Chondrocyte (in vitro differentiated cells): ENCODE measurements at places on chromosomes 7 and 10. TPM values are rescaled to one million over a fixed set of nuclear protein-coding genes. Genes with fewer than 3 reads are reported as not detected.

Gene FXYD4
- total RNA-seq, result not detected in 3 replicates

Gene GPRIN2
- total RNA-seq, result 5.4 to 12.3 TPM (median 5.7 TPM) in 3 replicates

Gene SFTPD
- 0.64 to 1.6 TPM (median 0.65 TPM) in 3 replicates for total RNA-seq

DNA sequence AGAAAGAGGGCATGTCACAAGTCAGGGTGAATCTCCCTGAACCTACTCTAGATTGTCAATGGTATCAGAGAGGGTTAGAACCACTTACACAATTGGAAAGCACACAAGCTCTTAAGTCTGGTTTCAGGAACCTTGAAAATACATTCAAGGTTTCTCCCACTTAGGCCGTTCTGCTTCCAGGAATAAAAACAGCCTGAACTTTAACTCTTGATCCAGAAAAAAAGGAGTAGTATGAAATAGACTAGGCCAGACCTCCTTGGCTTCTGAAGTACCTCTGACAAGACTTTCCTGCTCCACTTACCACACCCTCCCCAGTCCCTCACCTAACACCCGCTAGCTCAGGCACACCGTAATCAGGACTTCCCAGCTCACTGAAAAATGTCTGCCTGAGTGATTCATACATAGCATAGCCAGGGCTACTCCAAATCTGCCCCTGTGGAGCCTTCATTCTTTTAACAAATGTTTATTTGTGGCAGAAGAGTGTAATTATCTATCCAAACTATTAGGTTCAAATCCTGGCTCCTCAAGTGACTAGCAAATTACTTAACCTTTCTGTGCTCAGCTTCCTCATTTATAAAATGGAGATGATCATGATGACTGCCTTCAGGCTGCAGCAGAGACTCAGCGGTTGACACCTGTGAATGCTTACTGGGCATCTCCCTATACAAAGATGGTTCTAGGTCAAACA lies 30.3 kb upstream of the IL6 start:
- H3K27me3 ChIP-seq, result no peaks in the 10 kb centered on the region
- no peak overlapping the region for H3K4me3 ChIP-seq
- H3K4me1 ChIP-seq, result peaks cover 13% of the 10 kb centered on the region

DNA sequence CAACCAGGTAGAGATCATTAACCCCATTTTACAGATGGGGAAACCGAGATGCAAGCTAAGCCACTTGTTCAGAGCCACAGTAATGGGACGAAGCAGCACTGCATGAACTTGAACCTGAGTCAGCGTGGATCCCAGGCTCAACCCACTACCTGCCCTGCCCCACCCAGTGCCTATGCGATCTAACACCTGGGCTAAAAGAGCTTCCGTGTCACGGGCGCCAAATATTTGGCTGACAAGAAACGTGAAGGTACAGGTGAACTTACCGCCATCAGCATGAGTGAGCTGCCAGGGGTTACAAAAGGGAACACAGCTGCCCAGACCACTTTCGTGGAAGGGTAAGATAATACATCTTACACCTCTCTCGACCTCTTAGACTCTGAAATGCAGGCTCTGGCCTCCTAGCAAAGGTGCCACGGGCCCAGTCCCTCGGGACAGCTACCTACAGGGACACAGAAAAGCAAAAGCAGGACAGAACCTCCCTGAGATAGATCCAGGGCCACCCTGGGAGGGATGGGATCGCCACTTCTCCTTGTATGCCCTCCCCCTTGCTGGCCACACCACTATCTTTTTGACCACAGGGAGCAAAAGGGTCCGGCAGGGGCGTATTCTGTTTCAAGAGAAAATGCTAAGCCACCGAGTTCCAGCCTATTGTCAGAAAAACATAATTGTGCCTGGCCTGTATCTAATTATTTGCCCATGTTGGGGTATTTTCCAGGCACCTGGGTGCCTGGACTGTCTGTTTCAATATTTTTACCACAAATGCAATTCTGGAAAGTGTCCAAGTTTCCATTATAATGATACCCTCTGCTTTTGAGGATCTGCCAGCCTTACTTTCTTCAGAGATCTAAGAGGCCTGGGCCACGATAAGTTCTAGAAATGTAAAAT lies 6.4 kb downstream of the CHST15 start:
- DNase-seq, result no peak
- H3K27me3 ChIP-seq, result no peaks in the 10 kb centered on the region
- H3K27ac ChIP-seq, result no peak overlapping the region
- peaks cover 68% of the 10 kb centered on the region for H3K4me1 ChIP-seq
- H3K4me3 ChIP-seq, result no peak overlapping the region
- peaks cover 2% of the 10 kb centered on the region for H3K36me3 ChIP-seq

- H3K4me3 ChIP-seq, result no peak overlapping the region
- H3K27me3 ChIP-seq, result no peaks in the 10 kb centered on the region
- peaks cover 4% of the 10 kb centered on the region for H3K4me1 ChIP-seq
- no peak for DNase-seq
Measured at GRCh38 chr7:158321056-158321700, 266.4 kb downstream of the PTPRN2 start.

Gene AGR3
- total RNA-seq, result not detected in 3 replicates

GRCh38 chr7:88217675-88218428 lies 2.0 kb downstream of the SRI start:
- no peak for DNase-seq
- H3K27ac ChIP-seq, result no peak overlapping the region
- H3K4me3 ChIP-seq, result peak overlapping the region; percentile 82
- peaks cover 23% of the 10 kb centered on the region for H3K36me3 ChIP-seq

GRCh38 chr7:20269726-20270125 lies 52.5 kb upstream of the MACC1 start:
- no peaks in the 10 kb centered on the region for H3K27me3 ChIP-seq
- H3K36me3 ChIP-seq, result no peaks in the 10 kb centered on the region
- H3K4me1 ChIP-seq, result peaks cover 19% of the 10 kb centered on the region
- no peak overlapping the region for H3K27ac ChIP-seq
- no peak for DNase-seq

Gene HOXA5
- total RNA-seq, result not detected in 3 replicates

- no peak for DNase-seq
- H3K27ac ChIP-seq, result no peak overlapping the region
- peaks cover 22% of the 10 kb centered on the region for H3K27me3 ChIP-seq
- H3K4me3 ChIP-seq, result no peak overlapping the region
- H3K4me1 ChIP-seq, result no peaks in the 10 kb centered on the region
Measured at GRCh38 chr7:148270576-148270975, 320.0 kb upstream of the C7orf33 start.

- H3K4me1 ChIP-seq, result no peaks in the 10 kb centered on the region
- no peaks in the 10 kb centered on the region for H3K27me3 ChIP-seq
- DNase-seq, result no peak
- H3K4me3 ChIP-seq, result no peak overlapping the region
- no peak overlapping the region for H3K27ac ChIP-seq
Measured at GRCh38 chr10:127298381-127298780, 102.0 kb upstream of the INSYN2A start.

GRCh38 chr7:40758590-40758989 lies 623.8 kb downstream of the SUGCT start:
- H3K27me3 ChIP-seq, result no peaks in the 10 kb centered on the region
- H3K4me3 ChIP-seq, result no peak overlapping the region
- no peak for DNase-seq
- peaks cover 2% of the 10 kb centered on the region for H3K36me3 ChIP-seq

Gene HMX2
- total RNA-seq, result not detected in 3 replicates

Gene MACC1
- not detected in 3 replicates for total RNA-seq

Gene CLDN4
- total RNA-seq, result 0.35 to 0.80 TPM (median 0.51 TPM) in 3 replicates

GRCh38 chr7:27948861-27949260 lies 208.9 kb downstream of the TAX1BP1 start:
- H3K4me1 ChIP-seq, result peaks cover 54% of the 10 kb centered on the region
- no peak for DNase-seq
- peaks cover 2% of the 10 kb centered on the region for H3K36me3 ChIP-seq
- no peak overlapping the region for H3K27ac ChIP-seq

DNA sequence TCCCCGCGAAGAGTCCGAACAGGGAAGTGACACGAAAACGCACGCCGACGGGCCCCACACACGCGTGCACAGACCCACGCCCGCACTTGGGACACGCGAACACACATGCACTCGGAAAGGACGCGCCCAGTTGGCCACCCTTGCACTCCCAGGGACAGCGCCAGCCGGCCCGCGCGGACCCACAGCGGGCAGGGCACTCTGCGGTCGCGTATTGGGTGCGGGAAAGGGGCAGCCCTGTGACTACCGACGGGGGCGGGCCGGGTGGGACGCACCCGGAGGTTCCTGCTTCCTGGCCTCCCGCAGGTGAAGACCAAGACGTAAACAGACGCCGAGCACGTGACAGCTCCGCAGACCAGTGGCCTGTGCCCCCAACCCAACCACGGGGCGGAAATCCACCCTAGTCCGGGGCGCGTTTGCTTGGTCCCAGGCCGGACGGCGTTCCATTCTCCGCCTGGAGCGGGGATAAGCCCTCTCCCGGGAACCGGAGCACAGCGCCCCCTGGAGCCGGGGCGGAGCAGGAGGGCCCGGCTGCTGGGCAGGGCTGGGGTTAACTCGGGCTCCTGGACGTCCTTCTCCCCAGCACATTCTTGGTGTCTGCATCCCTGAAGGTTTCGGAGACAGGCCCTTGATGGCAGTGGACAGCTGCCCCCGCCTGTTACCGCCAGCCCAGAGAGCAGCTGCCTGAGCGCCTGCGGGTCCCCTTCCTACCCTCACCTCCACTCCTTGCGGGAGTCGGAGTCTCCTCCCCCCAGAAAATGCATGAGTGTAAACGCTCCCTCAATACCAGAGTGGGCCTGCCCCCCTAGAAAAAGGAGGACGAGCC lies 2.0 kb upstream of the LZTS2 start:
- DNase-seq, result peak; percentile 95
- H3K27ac ChIP-seq, result peak overlapping the region; percentile 94
- H3K27me3 ChIP-seq, result no peaks in the 10 kb centered on the region
- H3K4me3 ChIP-seq, result peak overlapping the region; percentile 71
- H3K4me1 ChIP-seq, result peaks cover 33% of the 10 kb centered on the region

- no peak overlapping the region for H3K4me3 ChIP-seq
- no peaks in the 10 kb centered on the region for H3K4me1 ChIP-seq
- no peak overlapping the region for H3K27ac ChIP-seq
- H3K27me3 ChIP-seq, result peaks cover 3% of the 10 kb centered on the region
- no peak for DNase-seq
Measured at GRCh38 chr7:150746921-150747320, 9.7 kb downstream of the GIMAP5 start.

Gene SPOCK2
- 0.32 to 1.4 TPM (median 0.80 TPM) in 3 replicates for total RNA-seq

Gene WNT8B
- not detected in 3 replicates for total RNA-seq
